SJCRH30 (cell line): ENCODE measurements at places on chromosomes 1 and 21. TPM values are rescaled to one million over a fixed set of nuclear protein-coding genes. Genes with fewer than 3 reads are reported as not detected.

Gene CR2
- 0.03 and 0.04 TPM in 2 replicates for total RNA-seq

Gene FAM167B
- total RNA-seq: not detected in 2 replicates

Gene TMPRSS2
- not detected in 2 replicates for total RNA-seq

Gene IFNLR1
- total RNA-seq: not detected in 2 replicates

Gene ICOSLG
- 0.13 TPM in 1 of 2 replicates, not detected in the other for total RNA-seq

Gene TMPRSS3
- total RNA-seq: not detected in 2 replicates

Gene KMO
- total RNA-seq: 0.04 TPM in 1 of 2 replicates, not detected in the other

Gene PROX1
- 18.4 and 19.9 TPM in 2 replicates for total RNA-seq

Gene SPRR1B
- total RNA-seq: not detected in 2 replicates

Gene SMIM11
- total RNA-seq: 15.5 and 36.8 TPM in 2 replicates

Gene SLAMF6
- not detected in 2 replicates for total RNA-seq

Gene SLC44A5
- 0.33 and 0.47 TPM in 2 replicates for total RNA-seq

GRCh38 chr1:219322766-219323165, 149.1 kb downstream of the LYPLAL1 start:
- DNase-seq: no peak

- no peak for DNase-seq
Observed at GRCh38 chr1:43536196-43536863, 5.6 kb downstream of the PTPRF start.

DNA sequence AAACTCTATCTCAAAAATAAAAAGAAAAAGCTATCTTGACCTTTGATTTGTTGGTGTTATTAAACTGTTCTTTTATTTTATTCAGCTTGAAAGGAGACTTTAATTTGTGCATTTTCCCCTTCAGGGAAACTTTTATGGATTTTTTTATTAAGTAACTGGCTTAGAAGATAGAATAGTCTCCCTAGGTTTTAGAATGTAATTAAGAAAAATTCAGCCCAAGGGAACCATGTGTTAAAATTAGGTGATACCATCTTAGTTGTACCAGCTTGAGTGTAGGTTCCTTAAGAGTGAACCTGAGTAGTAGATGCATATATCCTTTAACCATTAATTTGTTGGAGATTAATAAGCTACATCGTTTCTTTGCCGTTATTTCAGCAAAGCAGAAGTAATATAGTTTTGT, 11.4 kb downstream of the MAST2 start:
- DNase-seq: no peak

- DNase-seq: peak; percentile 38
Observed at GRCh38 chr1:204307334-204307883, 52.3 kb downstream of the PLEKHA6 start.

DNA sequence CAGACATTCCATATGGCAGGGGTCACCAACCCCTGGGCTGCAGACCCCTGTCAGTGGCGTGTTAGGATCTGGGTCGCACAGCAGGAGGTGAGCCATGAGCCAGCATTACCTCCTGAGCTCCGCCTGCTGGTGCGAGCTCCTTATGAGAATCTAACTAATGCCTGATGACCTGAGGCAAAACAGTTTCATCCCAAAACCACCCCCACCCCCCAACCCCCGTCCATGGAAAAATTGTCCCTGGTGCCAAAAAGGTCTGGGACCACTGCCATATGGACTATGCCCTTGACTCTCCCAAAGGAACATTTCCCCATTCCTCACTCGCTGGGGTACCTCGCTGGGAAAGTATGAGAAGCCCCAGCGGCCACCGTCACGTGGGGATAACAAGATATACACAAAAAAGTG, 6.4 kb upstream of the CPT2 start:
- DNase-seq: no peak

DNA sequence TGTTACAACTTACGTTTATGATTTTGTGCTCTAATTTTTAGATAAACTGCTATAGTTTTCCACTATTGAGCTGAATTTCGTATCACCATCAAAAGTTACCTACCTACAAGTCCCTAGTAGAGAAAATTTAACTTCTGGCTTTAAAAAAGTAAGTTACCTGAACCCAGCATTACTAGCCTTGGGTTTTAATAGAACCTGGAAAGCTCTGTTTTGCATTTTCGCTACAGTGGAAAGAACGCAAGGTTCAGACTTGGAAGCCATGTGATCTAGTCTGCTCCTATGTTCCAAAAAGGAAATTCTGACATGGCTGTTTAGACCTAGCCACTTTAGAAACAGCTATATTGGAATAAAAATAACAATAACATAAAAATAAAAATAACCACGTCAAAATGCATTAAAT, 110.5 kb downstream of the SLC45A1 start:
- no peak for DNase-seq

- peak; percentile 52 for DNase-seq
Observed at GRCh38 chr1:50271968-50272578, 151.2 kb downstream of the DMRTA2 start.

DNA sequence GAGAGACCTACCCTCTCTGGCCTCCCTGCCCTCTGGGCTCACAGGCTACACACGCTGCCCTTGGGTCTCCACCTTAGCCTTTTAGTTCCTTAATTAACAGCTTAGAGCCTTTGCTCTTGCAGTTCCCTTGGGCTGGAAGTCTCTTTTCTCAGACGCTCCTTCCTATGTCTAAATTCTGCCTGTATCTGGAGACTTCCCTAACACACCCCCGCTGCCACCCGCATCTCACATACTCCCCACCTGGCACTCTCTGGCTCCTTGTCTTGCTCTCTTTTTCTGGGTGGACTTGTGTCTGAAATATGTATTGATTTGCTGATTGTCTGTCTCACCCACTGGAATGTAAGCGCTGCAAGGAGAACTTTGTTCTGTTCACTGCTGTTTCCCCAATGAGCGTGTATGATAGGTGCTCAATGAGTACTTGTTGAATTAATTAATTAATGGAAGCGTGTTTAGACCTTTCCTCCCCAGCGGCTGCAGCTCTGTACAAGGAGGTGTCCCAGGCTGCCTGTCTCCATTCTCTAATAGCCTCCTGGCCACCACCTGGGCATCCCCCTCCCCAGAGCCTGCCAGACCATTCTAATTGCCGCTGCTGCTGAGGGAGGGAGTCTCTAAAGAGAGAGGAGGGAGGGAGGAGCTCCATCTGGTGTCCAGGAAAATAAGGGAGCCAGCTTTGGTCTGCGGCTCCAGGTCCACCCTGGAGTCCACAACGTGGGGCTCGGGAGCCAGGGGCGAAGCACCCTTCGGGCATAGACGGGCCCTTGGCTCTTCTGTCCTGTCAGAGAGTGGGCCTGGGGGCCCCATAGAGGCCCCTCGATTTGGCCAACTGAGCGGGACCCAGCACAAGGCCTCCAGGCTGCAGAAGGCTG, 95.4 kb downstream of the RNF220 start:
- no peak for DNase-seq

- DNase-seq: no peak
Observed at GRCh38 chr1:100869996-100870395, 24.6 kb downstream of the EXTL2 start.

DNA sequence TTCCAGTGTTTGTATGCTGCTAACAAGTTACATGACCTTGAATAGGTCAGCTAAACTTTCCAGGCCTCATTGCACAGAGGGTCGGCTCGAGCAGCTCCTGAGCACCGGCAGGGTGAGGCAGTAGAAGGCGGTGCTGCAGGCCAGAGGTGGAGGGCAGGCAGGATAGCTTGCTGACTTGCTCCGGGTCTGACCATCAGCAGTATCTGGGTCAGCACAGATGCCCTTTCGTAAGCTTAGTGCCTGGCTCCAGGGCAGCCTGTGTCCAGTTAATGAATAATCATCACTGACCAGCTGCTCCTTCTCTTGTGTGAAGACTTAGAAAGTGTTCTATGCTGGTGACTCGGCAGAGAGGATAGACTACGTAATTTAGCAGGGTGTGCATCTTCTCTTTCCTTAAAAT, 6.9 kb downstream of the MAPKAPK2 start:
- DNase-seq: no peak

- DNase-seq: no peak
Observed at GRCh38 chr21:29808153-29808552, 131.6 kb downstream of the GRIK1 start.

GRCh38 chr1:177627148-177627910, 342.5 kb downstream of the SEC16B start:
- no peak for DNase-seq

DNA sequence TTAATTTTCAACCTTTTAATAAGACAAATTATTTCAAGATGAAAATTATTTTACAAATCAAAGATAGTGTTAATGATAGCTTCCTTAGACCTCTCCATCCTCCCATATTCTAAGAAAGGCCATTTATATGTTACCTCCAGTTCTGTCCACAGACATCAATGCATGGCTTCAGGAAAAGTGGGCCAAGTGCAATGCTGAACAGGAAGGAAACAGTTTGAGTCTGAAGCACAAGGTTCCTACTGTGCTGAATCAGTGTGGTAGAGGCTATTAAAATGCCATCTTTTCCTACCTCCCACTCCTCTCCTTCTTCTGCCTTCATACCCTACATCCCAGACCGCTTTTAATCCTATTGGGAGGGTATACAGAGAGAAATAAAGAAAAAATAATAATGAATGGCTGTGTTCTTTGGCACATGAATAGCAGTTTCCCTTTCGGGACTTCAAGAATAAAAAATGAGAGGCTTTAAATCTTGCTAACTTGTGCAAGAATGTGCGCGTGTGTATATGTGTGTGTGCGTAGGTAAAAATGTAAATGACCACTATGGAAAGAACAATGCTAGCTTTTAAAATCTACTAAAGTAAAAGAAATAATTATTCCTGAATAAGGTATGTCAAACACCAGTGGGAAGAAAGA, 62.6 kb upstream of the C1orf105 start:
- no peak for DNase-seq

- no peak for DNase-seq
Observed at GRCh38 chr21:26293141-26293946, 122.8 kb upstream of the APP start.

GRCh38 chr1:88800382-88801051, 90.8 kb downstream of the GTF2B start:
- no peak for DNase-seq

- DNase-seq: no peak
Observed at GRCh38 chr1:55007625-55008024, 8.9 kb downstream of the BSND start.

GRCh38 chr1:53511933-53512806, 53.0 kb downstream of the DMRTB1 start:
- no peak for DNase-seq

GRCh38 chr1:181675091-181675917, 192.0 kb downstream of the CACNA1E start:
- DNase-seq: no peak

GRCh38 chr1:143698016-143698415, 273.8 kb downstream of the FAM72C start:
- DNase-seq: peak; percentile 6

DNA sequence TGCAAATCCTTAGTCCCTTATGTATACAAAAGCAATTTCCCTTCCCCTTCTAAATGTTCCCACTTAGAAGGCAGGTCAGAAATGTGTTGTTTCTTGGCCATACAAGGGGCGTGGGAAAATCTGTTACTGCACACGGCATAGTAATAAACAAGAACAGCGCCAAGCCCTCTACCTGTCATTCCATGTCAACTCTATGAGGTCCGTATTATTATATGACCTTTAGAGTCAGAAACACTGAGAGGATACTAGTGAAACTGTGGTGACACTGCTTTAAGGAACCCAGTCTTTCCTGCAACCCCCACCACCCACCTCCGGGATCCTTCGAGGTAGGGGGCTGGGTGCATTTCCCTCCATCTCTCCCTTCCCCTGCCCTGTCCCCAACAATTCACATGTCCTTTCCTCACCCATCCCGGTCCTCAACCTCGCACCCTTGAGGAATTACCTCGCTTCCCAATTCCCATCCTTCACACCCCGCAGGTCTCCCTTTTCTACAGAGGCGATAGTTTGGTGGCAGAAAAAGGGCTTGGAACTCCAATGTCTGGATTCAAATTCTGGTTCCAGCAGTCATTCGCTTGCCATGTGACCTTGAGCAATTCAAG, 647 bp downstream of the SDHB start:
- DNase-seq: no peak

GRCh38 chr21:18049461-18049860, 195.2 kb upstream of the CHODL start:
- DNase-seq: peak; percentile 15

DNA sequence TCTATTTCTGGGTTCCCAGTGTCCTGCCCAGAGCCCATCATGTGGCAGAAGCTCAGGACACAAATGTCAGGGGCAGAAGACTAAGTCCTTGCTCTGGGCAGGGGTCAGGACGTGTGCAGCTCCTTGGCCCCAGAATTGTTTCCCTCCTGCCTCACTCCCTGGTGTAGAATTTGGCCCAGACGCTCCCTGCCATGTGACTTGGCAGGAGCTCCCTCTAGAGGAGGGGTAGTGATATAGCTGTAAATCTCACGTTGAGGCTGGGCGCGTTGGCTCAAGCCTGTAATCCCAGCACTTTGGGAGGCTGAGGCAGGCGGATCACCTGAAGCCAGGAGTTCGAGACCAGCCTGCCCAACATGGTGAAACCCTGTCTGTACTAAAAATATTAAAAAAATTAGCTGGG, 91.2 kb downstream of the UBIAD1 start:
- DNase-seq: no peak

- no peak for DNase-seq
Observed at GRCh38 chr1:167086033-167086432, 4.1 kb downstream of the GPA33 start.

- no peak for DNase-seq
Observed at GRCh38 chr1:119222271-119222670, 81.8 kb upstream of the WARS2 start.
